Activated CD4-positive, alpha-beta memory T cell treated with anti-CD3 and anti-CD28 coated beads, Interleukin-2, amount 10 ng/mL, durations not matched to agents 7 days and 5 days (primary cell): ENCODE measurements at places on chromosomes 12 and 14. TPM values are rescaled to one million over a fixed set of nuclear protein-coding genes. Genes with fewer than 3 reads are reported as not detected.
A peak's percentile ranks its signal among the peaks of the same experiment; 100 is the strongest.

DNA sequence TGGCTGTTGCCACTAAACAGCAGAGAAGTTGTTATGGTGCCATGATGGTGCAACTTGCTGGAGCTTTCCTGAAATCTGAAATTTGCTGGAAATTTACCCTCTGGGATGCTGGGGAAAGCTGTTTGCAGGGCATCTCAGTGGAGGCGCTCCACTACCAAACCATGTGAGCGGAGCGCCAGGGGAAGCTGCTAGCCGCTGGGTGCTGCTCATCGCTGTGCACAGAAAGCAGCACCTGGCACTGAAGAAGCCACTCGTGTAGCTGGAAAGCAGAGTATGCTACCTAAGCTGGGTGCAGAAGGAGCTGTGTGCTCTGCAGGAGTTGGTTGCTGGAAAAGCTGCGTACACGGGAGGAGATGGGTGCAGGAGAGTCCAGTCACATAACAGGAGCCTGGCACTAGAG, 53.0 kb downstream of the MSRB3 start:
- no peak for DNase-seq

DNA sequence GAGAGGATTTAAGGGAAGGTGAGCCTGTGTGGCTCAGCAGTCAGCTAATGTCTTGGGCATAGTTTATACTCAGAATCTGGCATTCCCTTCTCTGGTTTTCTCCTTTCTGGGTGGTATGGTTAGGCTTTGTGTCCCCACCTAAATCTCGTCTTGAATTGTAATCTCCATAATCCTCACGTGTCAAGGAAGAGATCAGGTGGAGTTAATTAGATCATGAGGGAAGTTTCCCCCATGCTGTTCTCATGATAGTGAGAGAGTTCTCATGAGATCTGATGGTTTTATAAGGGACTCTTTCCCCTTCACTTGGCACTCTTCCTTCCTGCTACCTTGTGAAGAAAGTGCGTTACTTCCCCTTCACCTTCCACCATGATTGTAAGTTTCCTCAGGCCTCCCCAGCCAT, 169.8 kb upstream of the PELI2 start:
- no peak for DNase-seq

DNA sequence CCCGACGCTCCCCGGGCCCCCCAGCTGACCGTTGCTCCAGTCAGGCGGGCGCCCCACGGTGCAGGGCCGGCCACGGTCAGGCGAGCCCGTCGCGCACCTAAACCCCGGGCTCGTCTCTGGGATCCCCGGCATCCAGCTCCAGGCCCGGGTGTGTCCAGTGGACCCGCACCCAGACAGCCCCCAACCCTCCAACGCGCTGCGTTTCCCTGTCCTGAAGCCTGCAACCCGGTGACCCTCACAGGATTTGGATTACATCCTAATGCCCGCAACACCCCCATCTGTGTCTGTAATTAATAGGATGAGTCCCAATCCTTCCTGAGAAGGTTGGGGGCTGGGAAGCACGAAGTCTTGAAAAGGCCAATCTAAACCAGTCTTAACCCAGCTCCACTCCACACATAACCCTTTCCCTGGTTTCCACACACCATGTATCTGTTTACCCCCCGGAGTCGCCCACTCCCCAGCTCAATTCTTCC, 10.4 kb downstream of the CPNE6 start:
- no peak for DNase-seq

- peak; percentile 32 for DNase-seq
Measured at GRCh38 chr12:96258104-96258961, 64.2 kb downstream of the ELK3 start.

- DNase-seq: no peak
Measured at GRCh38 chr14:23533652-23534435, 17.7 kb downstream of the ZFHX2 start.

DNA sequence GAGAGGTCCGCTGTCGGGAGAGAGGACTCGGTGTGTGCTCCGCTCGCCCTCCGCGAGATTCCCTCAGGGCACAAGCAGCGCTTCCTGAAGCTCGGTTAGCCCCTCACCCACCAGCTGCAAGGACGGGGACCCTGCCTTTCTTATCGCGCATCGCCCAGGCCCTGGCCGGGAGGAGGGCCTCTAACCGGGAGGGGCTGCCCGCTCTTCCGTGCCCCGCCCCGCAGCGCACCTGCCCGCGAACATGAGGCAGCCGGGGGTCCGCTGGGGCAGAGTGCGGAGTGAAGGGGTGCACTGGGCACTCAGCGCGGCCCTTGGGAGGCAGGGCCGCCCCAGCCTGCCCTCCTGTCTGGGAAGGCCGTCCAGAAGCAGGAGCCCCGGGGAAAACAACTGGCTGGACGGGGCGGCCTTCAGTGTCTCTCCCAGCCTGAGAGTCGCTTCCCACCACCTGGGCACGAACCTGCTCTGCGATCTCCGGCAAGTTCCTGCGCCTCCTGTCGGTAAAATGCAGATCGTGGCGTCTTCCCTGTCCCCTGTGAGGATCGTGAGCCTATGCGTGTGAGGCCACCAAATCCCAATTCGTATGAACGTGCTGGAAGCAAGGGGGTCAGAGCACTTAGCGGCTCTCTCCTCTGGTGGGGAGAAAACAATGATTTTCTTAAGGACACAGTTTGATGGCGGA, 28.0 kb upstream of the ADIPOR2 start:
- DNase-seq: peak; percentile 32

DNA sequence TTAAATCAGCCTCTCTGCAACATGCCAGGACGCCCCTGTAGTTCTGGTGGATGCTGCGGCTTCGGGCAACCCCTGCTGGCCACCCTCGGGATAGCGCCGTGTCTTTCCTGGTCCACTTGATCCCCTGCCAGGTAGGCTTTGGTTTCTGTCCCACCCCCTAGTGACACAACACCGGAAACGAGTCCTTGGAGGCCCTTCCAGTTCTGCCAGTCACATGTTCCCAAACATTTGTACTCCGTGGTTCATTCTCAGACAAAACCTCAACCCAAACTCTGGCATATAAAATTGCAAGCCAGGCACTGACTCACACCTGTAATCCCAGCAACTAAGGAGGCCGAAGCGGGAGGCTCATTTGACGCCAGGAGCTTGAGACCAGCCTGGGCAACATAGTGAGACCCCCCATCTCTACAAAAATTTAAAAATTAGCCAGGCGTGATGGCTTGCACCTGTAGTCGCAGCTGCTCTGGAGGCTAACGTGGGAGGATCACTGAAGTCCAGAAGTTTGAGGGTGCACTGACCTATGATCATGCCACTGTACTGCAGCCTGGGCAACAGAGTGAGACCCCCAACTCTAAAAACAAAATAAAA, 37.0 kb downstream of the RASAL1 start:
- DNase-seq: peak; percentile 52

GRCh38 chr14:58730792-58731464, 93.2 kb downstream of the DACT1 start:
- no peak for DNase-seq

GRCh38 chr14:37023875-37024565, 148.4 kb downstream of the SLC25A21 start:
- no peak for DNase-seq

Gene RNASE3
- not detected for total RNA-seq

Gene CISTR
- total RNA-seq: not detected

Gene SLCO1B1
- total RNA-seq: not detected

Gene ATG2B
- 17.4 TPM for total RNA-seq

Gene OR4N2
- not detected for total RNA-seq

Gene HCFC2
- total RNA-seq: 17.7 TPM

Gene MDM2
- total RNA-seq: 194 TPM
